CD4-positive, alpha-beta memory T cell (primary cell): ENCODE measurements at places on chromosomes 7 and 10.
A peak's percentile ranks its signal among the peaks of the same experiment; 100 is the strongest.

DNA sequence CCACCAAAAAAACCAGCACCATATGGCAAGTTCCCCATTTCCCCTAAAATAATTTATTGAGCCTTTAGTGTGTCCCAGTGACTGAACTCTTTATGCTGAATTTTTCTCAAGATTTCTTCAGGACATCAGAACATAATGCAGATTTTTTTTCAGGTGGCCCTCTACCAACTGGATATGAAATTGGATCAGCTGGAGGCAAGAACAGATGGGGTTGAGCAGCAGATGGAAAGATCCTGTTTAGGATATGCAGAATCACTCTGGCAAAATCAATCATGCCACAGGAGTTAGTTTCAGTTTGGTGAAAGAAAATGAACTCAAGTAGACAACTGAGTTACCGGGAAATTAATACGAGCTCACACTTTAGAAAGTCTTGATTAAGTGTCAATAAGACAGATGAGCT is 761.5 kb upstream of the C7orf33 start:
- no peak for DNase-seq

GRCh38 chr7:94276795-94277194 is 117.9 kb upstream of the COL1A2 start:
- no peak for DNase-seq

DNA sequence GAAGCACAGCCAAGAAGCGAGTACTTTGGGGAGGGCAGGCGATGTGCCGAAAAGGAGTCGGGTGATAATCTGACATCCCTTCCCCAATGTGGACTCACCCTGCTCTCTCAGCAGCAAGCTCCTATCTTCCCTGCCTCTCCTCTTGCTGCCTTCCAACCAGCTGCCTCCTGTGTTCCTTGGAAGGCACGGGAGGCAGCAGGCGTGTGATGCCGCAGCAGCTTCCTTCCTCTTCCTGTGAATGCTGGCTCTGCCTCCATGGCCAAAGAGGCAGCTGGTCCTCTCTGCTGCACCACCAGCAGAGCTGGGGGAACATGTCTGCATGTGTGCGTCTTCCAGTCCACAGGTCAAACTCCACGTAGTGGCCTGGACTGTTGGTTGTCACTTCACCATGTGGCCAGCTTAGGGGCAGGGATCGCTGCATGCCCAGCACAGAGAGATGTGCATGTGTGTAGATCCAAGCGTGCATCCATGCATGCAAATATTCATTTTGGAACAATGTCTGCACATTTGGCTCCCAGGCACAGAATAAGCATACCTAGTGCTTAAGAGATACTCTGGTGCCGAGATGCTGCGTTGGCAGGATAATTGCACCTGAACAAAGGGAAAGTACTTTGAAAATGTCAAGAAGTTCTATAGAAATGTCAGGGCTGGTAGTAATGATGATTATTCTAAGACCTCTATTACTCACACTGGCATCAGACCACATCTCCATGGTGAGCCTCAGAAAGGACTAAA is 499.8 kb downstream of the PLXNA4 start:
- no peak for DNase-seq

GRCh38 chr7:123580406-123581161 is 21.0 kb upstream of the ASB15 start:
- no peak for DNase-seq

DNA sequence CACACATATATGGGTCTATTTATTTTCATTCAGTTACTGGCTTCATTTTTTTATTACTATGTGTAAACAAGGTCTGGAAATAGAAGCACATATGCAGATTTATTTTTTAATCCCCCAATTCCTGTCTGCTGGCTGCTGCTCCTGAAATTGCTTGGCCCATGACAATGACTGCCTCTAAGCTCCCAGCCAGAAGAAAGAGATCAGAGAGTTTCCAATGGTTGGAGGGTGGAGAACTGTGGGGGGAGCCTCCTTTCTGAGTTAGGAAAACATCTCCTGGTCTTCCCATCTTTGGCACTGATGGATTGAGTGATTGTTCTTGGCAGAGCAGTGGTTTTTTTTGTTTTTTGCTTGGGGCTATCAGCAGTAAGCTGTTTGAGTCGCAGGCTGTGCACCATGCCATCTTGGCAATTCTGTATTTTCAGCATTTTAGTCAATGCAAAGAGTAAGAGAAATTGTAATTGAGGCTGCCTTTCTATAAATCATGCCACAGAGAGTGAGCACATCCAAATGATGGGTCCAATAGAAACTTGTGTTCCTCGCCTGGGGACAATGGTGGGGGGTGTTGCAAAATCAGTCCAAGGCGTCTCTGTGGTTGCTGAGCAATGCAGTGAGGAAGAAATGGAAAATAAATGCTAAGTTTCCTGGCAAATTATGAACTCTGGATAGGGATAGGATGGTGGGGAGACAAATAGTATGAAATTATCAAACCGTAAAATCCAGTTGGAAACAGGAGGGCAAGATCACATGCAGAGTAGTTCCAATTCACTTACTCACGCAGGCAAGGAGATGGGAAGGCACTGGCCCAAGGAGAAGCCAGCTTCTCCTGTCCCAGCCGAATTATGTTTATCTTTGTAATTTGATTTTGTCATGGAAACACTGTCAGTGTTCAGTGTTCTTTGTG is 382.4 kb downstream of the SORCS3 start:
- DNase-seq: no peak

GRCh38 chr7:66790725-66791124 is 50.2 kb downstream of the RABGEF1 start:
- DNase-seq: no peak

DNA sequence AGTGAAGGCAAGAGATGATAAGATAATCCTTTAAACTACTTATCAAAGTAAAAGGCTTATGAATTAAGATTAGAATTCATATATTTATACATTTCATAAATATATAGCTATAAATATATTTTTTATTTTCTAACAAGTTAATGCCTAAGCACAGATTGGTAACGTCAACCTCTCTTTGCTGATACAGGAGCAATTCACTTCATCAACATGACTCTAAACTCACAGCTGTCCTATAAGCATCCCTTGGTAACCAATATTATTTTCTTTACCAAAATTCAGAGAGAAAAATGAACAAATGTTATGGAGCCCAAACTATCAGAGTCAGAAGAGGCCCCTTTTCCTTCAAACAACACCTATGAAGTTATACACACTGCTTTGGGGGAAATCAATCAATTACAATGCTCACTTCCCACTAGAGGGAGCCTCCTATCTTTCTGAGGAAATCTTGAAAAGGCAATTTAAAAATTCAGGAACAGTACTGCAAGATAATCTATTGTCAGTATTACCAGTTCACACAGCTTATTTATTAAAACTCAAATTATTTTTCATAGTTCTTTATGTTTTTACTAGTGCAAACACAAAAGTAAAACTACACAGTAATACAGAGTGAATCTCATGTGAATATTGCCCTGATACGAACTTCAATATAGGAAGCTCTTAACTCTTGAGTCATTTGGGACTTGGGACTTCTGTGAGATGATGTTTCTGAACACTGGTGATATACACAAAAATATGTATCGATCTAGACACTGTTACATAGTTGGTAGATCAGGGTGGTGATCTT is 51.0 kb upstream of the NOBOX start:
- no peak for DNase-seq

- no peak for DNase-seq
Measured at GRCh38 chr10:35432781-35433338, 96.6 kb downstream of the CCNY start.

DNA sequence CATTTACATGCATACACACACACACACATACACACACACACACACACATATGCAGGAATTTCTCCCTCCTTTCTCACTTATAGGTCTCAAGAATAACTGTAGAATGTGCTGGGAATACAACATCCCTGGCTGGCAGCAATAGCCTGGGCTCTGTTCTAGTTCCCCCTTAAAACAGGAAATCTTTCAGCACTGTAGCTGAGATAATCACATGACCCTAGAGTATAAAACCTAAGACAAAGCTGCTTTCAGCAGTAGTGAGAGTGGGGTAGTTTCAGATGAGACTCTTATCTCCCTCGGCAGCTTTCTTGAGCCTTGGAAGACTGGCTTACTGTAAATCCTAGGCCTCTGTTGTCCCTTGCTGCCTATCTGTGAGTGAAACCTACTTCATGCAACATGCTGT is 137.4 kb upstream of the AKR1E2 start:
- DNase-seq: no peak

DNA sequence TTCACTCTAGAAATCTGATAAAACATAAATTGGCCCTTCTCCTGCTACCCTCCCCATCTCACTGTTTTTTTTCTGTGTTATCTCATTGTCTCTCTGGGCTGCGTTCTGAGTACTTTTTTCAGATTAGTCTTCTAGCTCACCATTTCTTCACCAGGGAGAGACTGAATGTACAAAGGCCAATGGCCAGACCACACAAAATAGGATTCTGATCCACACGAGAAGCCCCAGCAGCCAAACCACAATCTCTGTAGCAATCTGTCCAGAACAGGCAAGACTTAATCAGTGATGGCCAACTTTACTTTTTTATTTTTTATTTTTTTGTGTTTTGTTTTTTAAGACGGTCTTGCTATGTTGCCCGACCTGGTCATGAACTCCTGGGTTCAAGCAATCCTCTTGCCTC is 55.9 kb upstream of the PAPSS2 start:
- DNase-seq: no peak

- DNase-seq: no peak
Measured at GRCh38 chr7:19213746-19214145, 68.5 kb upstream of the FERD3L start.

DNA sequence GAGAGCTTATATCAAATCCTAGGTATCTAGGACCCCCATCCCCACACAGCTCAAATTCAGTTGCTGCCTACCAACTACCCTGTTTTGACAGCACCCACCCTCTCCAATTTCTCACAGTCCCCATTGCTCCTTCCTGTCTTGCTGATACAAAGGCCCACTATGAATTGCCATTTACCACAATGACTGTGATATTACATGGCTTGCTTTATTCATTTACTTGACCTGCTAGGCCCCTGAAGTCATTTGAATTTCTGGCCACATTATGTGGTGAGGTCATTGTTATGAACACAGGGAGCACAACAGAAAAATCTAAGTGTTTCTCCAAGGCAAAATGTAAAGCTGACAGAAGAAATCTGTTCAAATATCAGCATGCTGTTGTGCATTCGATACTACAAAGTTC is 101.4 kb downstream of the PPP1R17 start:
- no peak for DNase-seq

- DNase-seq: peak; percentile 47
Measured at GRCh38 chr7:5827755-5828154, 46.3 kb upstream of the RNF216 start.

- no peak for DNase-seq
Measured at GRCh38 chr7:93551063-93551895, 23.2 kb downstream of the CALCR start.

DNA sequence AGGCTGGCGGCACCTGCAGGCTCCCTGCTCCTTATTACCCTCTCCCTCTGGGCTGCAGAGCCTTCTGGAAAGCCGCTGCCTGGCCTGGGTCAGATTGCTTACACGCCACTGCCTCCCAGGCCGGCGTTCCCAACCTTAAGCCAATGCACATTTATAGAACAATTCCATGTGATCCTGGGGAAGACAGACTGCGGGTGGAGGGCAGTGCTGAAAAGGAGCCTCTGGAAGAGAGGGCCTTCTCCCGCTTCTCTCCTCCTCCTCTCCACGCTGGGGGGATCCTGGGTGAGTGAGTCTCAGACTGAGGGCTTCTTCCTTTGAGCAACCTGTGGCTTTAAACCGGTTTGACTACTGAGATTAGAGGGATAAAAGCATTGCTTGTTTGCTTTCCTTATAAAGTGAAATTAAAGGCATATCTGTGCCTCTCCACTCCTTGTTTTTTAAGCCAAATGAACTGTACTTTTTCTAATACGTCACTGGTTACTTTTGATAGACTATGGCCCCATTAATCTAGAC is 5.5 kb downstream of the TACC2 start:
- DNase-seq: no peak

- DNase-seq: no peak
Measured at GRCh38 chr7:1639071-1639470, 31.0 kb upstream of the ELFN1 start.

GRCh38 chr10:124724279-124725027 is 19.7 kb downstream of the FAM53B start:
- DNase-seq: no peak

- DNase-seq: no peak
Measured at GRCh38 chr7:140061607-140061930, 1.2 kb downstream of the PARP12 start.

GRCh38 chr10:116043861-116044260 is 229.1 kb downstream of the GFRA1 start:
- DNase-seq: no peak

DNA sequence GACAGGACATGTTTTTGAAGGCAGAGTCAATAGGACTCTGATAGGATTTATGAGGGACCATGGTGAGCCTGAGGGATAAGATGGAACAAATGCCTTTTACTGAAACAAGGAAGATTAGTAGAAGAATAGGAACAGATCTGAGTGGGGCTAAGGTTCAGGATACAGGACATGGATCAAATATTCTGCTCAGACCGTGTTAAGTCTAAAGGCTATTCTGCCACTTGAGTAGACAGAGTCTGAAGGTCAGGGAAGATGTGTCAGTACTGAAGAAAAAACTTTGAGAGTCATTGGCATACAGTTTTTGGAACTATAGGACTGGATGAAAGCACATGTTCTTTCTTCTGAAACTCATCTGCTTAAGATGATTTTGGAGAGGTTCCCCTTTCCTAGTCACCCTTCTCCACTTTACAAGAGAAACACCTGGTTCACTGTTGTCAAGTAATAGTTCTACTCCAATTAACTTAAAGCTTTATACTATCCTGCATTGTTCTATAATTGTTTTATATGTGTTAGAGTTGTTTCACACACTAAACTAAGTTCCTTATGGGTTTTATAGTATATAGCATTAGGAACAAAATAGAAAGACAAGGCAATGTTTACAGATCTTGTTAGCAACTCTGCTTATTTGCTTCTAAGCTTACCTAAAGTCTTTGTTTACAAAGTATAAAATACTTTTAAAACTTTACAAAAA is 43.4 kb downstream of the WASL start:
- no peak for DNase-seq

DNA sequence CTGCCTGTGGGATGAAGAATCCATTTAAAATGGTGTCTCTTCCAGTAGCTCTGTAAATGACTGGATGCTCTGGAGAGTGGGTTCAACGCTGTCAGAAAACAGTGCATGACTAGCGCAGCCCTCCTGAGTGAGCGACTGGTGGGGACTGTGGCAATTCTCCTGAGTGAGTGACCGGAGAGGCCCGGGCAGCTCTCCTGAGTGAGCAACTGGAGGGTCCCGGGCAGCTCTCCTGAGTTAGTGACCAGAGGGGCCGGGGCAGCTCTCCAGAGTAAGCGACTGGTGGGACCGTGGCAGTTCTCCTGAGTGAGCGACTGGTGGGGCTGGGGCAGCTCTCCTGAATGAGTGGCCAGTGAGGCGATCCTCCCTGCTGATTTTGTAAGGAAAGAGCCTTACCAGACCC is 85.5 kb downstream of the WDR37 start:
- no peak for DNase-seq
